ENCODE measurements at places on chromosomes 2 and 18.

DNA sequence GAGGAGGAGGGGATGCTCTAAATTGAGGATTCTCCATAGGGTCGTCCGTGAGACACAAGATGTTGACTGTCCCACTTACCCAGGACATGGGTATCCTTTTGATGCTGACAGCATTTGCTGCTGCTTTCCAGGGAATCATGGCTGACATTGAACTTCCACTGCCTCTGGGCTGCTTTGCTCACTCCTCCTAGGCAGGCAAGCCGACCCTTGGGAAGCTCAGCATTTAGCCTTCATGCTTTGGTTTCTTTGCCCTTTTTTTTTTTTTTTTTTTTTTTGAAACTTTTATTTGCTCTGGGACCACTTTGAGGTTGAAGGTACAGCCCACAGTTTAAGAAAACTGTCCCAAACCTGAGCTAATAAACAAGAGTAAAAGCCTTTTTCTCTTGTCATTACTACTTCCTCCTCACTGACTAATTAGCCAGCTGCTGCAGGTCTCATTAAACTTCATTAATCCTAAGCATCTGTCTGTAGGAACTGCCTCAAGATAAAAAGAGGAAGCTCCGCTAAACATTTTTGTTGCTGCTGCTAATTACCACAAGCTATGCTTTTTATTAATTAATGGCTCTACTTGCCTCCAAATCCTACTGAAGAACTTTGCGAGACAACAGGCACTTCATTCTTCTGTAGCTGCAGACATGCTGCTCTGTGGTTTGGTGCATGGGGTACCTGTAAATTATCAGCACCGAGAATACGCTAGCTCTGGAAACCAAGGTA is 125.4 kb downstream of the SPTBN1 start:
- no peak for DNase-seq

DNA sequence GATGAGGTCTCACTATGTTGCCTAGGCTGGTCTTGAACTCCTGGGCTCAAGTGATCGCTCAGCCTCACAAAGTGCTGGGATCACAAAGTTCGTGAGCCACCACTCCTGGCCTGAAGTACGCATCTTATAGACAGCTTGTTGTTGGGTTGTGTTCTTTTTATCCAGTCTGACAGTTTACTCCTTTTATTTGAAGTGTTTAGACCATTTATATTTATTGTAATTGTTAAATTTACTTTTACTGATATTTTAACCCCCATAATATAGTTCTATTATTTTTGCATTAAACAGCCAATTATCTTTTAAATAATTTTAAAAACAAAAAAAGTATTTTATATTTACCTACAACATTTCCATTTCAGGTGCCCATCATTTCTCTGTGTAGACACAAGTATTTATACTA is 303.0 kb upstream of the HDAC4 start:
- peak; percentile 9 for DNase-seq

DNA sequence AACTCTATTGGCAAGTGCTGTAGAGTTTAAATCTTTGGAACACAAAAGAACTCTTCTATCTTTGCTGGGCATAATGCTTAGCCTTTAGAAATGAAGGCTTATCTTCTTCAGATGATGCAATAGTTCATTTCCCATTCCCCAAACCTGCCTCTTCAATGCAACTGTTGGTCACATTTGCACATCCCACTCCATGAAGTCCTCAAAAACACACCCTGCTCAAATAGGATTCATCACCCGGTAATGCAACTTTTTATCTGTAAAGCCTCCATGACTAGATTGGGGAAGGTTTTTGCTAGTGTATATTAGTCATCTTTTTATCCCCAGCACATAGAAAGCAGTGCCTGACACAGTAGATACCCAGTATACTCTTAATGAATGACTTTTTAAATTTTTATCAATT is 376.4 kb downstream of the RBM43 start:
- no peak for DNase-seq

DNA sequence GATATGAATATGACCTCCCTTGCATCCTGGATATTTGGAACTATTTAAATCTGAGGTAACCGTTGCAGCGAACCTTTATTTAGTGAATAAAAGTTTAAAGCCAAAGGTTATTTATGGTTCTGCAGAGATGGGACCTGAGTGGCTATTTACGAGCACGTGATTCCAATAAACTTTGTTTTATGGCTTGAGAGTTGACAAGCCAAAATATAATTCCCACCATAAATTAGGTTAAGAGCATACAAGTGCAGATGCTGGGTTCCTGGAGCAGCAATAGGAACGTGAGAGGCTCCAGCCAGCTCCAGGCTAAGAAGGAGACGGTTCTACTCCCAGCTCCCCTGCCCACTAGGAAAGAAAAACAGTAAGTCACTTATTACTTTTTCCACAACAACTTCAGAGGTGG is 5.2 kb upstream of the HOXD4 start:
- no peak for DNase-seq

- DNase-seq = no peak
These were observed 17.9 kb upstream of the IL18R1 start for GRCh38 chr2:102337481-102338386.

GRCh38 chr2:45712570-45712969 is 61.1 kb downstream of the PRKCE start:
- DNase-seq = no peak

- DNase-seq = no peak
These were observed 62.5 kb upstream of the ACAA2 start for GRCh38 chr18:49875783-49876182.

GRCh38 chr2:65545837-65546805 is 113.7 kb upstream of the SPRED2 start:
- no peak for DNase-seq

GRCh38 chr2:8247905-8248622 is 433.8 kb upstream of the ID2 start:
- no peak for DNase-seq

DNA sequence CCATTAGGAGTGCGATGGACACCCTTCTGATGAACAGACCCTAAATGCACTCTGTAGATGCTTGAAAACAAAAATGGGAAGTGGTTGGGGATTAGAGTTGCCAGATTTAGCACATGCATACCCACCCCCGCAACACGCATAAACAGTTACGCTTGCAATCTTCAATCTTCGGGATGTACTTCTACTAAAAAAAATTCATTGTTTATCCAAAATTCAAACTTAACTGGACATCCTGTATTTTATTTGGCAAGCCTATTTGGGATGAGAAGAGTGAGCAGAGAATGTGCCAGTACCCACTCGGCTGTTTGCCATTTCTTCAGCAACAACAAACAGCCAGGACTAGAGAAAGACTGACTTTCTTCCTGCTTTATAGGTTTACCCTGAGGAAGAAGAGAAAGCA is 18.4 kb downstream of the KIAA2012 start:
- DNase-seq = no peak

DNA sequence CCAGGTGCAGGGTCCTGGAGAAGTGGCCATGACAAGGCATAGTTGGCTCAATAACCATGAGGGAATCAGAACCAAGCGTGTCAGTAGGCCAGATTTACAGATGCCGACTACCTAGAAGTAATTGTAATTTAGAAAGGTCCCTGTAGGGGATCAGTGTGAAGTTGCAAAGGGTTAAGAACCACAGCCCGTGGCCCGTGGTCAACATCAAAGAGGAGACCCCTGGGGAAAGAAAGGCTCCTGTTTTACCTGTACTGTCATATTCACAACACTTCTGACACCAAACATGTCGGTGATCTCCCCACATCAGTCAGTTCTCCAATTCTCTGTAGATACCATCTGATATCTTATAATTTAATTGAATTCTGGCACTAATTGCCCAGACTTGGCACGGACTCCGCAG is 31.0 kb downstream of the SP100 start:
- no peak for DNase-seq

GRCh38 chr2:197327472-197328098 is 17.0 kb upstream of the ANKRD44 start:
- no peak for DNase-seq

DNA sequence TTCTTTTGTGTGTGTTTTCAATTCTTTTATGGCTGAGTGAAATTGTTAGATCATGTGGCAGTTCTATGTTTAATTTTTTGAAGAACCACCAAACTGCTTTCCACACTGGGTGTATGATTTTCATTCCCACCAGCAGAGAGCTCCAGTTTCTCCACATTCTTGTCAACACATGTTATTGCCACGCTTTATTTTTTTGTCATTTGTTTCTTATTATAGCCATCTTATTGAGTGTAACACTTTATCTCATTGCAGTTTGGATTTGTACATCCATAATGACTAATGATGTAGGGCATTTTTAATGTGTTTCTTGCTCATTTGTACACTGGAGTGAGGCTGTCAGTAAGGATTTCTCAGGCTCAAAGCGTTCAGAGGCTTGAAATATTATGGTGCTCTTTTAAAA is 184.2 kb downstream of the PIEZO2 start:
- no peak for DNase-seq

DNA sequence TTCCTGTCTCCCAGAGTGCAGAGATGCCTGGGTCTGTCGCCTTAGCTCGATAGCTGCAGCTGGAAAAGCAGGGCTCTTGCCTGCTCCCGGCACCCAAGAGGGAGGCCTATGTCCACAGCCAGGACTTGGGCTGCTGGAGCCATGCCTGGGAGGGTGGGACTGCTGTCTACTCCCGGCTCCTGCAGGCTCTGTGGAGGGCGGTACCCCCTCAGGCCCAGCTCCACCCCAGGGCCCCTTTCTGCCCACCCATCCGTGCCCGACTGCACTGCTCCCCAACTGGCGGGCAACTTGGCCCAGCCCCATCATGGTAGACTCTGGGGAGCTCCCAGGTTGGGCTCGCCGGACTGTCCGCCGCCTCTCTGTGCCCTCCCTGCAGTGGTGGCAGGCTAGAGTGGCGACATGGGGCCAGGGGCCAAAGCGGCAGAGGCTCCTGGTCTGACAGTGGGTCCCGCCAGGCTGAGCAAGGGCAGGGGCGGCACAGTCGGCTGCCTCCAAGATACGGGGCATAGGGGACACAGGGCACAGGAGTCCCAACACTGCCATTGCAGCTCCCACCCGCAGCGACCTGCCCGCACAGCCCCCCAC is 901.0 kb downstream of the CCDC85A start:
- DNase-seq = no peak

GRCh38 chr2:132645722-132646539 is 24.1 kb downstream of the LYPD1 start:
- DNase-seq = no peak

DNA sequence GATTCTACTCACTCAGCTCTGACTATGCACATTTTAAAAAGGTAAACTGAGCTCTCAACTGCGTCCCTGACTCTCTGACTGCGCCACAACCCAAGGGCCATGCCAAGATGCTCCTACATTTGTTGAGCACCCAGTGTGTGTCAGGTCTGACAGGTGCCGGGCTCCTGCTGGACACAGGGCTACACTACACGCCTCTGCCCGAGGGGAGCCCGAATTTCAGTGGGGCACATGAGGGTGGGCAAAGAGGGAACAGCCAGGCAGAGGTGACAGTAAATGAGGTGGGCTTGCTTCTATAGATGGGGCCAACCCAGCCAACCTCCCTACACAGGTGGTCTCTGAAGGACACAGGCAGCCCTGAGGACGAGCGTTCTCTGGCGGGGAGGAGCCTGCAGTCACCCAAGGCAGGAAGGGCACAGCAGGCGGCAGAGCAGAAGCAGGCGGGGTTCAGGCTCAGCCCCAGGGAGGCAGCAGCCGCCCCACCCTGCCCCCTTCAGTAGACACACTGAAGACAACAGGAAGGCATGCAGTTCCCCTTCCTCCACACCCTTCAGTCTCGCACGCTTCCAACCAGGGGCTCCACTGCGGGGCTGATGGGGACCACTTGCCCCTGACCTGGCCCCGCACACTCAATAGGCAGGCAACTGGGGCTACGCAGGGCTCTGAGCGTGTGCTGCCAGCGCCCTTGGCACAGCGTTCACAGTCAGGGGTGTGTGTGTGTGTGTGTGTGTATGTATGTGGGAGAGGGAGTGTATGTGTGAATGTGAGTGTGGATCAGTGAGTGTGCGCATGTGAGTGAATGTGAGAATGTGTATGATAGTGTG is 98.4 kb downstream of the UXS1 start:
- DNase-seq = no peak

GRCh38 chr18:58069721-58070292 is 25.8 kb downstream of the NEDD4L start:
- no peak for DNase-seq

DNA sequence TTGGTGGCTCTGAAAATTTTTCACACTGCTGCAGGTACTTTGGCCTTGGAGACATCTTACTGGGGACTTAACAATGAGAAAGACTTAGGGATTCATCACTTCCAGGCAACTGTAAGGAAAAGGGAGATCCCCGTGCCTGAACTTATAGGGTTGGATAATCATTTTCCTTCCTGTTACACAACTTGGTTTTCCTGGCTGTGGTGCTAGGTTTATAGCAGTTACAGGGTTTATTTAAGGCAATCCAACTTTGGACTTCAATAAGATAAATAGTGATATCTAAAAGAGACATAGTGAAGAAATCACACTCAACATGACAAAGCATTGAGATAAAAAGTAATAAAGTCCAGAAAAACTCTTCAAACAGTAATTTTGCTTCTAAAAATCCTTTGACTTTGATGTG is 70.2 kb upstream of the RAPH1 start:
- no peak for DNase-seq

DNA sequence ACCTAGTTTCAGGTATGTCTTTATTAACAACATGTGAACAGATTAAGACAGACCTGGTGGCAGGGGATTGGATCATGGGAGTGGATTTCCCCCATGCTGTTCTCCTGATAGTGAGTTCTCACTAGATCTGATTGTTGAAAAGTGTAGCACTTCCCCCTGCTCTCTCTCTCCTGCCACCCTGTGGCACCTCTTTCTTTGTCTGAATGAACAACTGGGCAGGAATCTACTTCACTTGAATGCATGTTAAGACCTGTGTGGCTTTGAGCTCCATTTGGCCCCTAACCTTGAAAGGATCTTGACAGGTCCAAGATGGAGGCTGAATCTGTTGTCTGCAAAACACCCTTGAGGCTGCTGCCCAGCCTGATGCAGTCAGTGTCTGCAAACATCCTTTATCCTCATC is 194.4 kb downstream of the RNF144A start:
- DNase-seq = no peak

- no peak for DNase-seq
These were observed 245.5 kb upstream of the PARD3B start for GRCh38 chr2:204299766-204300165.

DNA sequence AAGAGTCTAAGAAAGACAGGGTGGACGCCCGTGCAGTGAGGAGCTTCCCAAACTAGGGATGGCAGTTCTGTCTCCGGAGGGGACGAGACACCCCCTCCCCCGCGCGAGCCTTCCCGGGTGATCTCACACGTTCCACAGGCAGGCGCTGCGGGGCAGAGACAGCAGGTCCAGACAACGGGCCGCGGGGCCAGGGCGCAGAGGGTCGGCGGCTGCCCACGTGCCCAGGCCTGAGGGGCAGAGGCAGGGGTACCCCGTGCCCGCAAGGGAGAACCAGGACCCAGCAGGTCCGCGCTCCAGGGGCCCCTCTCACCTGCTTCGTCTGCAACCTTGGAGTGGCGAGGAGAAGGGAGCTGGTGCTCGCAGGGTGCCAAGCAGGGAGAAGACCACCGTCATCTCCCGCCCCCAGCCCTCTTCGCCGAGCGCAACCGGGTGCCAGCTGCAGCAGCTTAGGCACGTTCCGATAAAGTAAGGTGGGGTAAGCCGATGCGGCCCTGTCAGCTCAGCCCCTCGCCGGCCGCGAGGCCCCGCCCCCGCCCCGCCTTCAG is at the start of gene GPR155:
Gene GPR155, minus strand, starts transcription at position 467 of the 545 bp plus-strand sequence. CDS start 5,073 bp downstream, outside the sequence.
- peak; percentile 75 for DNase-seq

Measured in ureter (tissue), 1 donor.